ENCODE measurements at places on chromosomes 7 and 10.

GRCh38 chr10:3825862-3826351 lies 40.9 kb upstream of the KLF6 start:
- DNase-seq = no peak

GRCh38 chr7:126211875-126212274 lies 1040.9 kb downstream of the GRM8 start:
- no peak for DNase-seq

DNA sequence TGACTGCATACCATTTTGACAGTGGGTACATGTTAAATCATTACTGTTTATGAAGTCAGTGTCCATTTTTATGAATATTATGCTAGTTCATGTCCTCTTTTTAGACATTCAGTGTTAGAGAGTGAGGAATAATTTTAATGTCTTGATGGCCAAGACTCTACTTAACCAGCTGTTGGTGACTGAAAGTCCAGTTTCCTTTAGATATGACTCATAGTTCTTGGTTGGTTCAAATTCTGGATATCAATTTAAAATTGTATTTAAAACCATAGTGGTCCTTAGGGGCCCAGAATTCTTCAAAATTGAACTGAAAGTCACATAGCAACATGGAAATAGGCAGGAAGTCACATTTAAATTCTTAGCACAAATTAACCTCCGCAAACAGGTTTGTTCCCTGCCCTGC lies 196.5 kb upstream of the PRPS1L1 start:
- DNase-seq = no peak

DNA sequence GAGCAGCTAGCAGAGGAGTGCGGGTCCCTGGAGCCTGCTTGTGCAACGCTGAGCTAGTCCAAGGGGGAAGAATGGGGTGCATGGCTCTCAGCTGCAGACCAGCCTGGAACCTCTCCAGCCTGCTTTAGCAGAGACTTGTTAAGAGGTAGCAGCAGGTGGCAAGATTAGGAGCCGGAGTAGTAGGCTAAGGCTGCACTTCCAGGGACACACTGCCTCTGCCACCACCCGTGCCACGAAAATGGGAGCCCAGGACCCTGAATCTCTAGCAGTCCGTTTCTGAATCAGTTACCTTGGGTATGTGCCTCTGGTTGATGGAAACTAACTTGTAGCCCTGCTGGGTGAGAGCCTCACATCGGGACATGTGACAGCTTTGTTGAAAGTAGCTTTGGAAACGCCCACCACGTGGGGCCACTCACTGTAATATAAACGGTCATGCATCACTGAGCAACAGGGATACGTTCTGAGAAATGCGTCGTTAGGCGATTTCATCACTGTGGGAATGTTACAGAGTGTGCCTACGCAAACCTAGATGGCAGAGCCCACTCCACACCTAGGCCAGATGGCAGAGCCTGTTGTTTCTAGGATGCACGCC lies 25.9 kb downstream of the HTRA1 start:
- DNase-seq = no peak

GRCh38 chr7:107850643-107851042 lies 40.3 kb upstream of the DLD start:
- DNase-seq = no peak

DNA sequence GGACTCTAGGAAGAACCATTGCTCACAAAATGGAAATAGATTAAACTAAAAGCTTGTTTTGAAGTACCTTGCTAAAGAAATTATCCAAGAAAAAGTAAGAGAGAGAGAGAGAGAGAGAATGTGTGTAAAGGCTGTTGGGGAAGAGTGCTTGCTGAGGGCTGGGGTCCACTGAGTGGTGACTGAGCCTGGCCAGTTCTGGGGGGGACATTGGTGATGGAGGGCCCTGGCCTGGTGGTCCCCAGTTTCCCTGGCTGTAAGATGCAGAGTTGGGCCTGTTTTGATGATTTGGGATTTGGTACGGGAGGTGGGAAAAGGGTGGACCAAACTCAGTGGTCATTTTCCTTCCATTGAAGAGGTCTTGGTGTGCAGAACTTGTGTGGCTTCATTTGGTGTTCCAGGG lies 880 bp downstream of the RAMP3 start:
- DNase-seq = no peak

- no peak for DNase-seq
Observed at GRCh38 chr10:96858038-96858705, 26.1 kb downstream of the LCOR start.

- no peak for DNase-seq
Observed at GRCh38 chr7:74584160-74584954, 73.2 kb upstream of the GTF2I start.

DNA sequence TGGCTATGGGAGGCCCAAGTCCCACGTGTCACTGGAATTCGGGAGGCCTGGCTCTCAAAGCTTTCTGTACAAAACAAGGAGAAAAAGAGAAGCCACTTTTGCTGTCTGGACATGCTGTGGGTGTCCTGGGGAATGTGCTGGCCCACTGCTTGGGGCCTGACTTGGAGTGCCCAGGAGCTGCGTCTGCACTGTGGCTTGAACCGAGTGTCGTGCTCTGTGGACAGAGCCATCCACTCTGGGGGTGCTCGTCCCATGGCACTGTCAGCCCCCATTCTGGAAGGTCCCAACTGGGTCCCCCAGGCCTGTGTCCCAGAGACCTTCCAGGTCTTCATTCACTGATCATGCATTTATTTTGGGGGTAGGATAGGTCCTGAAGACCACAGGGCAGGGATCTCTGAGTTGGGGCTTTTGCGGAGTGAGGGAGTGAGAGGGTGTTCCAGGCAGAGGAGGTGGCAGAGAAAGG lies 138.0 kb downstream of the LHPP start:
- no peak for DNase-seq
